Stimulated activated naive CD8-positive, alpha-beta T cell treated with anti-CD3 and anti-CD28 coated beads, Interleukin-15, amount 100 ng/mL, for 72 hours (primary cell): ENCODE measurements at places on chromosomes 16 and 17.

GRCh38 chr17:67074781-67075180 is 30.4 kb downstream of the CACNG1 start:
- DNase-seq: no peak

GRCh38 chr17:35723735-35724134 is 7.7 kb upstream of the RASL10B start:
- no peak for DNase-seq

GRCh38 chr17:22266231-22266630 is 573.9 kb downstream of the KCNJ18 start:
- no peak for DNase-seq

DNA sequence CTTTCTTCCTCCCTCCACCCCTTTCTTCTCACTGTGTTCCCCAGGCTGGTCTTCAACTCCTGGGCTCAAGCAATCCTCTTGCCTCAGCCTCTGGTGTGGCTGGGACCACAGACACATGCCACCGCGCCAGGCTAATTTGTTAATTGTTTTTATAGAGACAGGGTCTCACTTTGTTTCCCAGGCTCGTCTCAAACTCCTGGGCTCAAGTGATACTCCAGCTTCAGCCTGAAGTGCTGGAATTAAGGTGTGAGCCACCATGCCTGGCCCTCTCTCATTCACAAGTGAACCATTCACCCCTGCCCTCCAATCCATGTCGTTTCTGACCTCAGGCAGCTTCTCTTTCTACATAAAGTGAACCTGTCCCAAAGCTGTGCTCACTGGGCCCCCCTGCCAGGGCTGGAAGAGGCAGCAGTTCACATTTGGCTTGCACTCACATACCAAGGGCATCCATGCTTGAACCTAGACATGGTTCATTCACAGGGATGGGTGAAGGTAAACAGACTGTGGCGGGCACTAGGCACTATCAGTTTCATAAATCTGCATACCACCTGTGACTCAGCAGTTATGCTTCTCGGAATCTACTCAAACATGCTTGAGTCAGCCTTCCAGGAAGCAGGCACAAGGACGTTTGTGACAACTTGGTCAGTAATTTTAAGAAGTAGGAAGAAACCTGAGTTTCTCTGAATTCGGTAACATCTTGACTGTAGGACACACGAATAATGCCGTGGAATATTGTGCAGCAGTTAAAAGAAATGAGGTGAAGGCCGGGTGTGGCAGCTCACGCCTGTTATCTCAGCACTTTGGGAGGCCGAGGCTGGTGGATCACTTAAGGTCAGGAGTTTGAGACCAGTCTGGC is 6.0 kb upstream of the RNF213 start:
- peak; percentile 76 for DNase-seq

GRCh38 chr17:38752308-38753070 is at the start of gene PSMB3:
PSMB3 (plus strand) TSS chr17:38752741; CDS start chr17:38752827, 86 bp downstream.
- DNase-seq: peak; percentile 97

DNA sequence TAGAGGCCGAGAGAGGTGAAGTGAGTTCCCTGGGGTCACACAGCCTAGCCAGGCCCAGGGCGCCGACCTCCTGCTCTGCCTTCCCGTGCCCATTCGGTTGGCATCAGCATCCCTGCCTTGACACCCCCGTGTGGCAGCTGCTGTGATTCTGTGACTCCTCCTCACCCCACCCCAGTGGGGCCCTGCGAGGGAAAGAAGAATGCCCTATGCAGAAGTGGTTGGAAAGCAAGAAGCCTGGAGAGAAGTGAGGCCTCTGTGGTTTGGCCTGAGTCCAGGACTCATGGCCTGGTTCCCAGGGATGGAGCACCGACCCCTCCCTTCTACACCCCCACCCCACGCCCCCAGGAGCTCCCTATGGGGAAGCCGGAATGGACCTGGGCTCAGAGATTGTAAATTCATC is 296.2 kb downstream of the SEC14L1 start:
- peak; percentile 32 for DNase-seq

DNA sequence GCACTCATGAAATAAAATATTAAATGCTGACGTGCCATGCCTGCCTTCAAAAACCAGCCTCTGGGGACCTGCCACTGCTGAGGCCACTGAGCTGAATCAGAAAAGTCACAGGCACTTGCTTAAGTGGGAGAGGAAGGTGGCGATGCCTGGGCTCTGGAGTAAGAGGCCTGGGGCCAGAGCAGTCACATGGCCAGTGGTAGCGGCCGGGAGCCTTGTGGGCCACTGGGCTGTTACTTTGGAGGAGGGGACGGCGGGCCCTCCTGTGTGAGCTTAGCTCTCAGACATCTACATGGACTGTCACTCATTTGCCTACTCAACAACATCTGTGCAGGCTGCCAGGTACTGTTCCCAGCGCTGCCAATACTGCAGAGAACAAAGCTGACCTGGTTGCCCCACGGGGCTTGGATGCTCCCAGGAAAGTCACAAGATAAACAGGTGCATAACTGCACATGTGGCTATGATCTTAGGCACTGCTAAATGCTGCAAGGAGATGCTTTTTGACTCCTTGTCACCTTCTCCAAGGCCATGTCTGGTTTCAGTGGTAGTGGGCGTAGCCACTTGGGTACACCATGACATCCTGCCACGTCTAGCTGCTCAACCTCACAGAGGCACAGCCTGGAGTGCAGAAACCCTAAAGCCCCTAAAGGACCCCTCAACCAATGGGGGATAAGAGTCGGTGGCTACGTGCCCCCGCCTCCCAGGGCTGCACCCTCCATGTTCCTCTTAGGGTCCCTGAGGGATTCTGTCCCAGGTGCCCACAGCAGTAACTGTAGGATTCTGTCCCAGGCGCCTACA is 11.6 kb downstream of the COTL1 start:
- peak; percentile 56 for DNase-seq

DNA sequence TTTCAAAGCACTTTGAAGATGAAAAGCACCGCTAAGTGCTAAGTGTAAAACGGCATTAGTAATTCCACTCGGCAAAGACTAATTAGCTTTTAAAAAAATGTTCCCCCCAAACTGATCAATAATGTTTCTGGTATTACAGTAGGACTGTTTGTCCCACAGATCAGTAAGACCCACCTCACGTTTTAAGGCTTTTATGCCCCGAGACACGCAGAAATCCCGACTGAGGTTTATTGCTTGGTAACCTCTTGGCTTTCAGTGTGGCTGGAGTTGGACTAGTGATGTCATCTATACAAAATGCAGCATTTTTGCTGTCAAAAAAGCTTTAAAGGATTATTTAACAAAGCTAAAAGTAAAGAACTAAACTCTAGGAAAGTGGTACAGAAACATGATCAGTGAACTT is 414.6 kb upstream of the PSMD7 start:
- DNase-seq: no peak

DNA sequence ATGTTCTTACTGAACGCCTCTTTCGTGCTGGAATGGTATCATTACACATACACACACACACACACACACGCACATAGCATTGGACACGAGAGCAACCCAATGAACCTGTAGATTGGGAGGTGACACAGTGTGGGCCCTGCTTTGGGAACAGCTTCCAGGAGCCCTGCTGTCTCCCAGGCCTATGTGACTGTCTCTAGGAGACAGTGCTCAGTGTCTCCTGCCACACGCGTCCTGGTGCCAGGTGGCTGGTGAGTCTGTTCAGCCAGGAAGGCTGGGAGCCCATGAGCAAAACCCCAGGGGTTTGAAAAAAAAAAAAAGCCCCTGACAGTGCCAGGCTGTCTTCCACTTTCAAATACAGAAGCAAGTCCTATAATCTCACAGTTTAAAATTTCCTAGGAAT is 2.4 kb upstream of the SPOP start:
- no peak for DNase-seq

DNA sequence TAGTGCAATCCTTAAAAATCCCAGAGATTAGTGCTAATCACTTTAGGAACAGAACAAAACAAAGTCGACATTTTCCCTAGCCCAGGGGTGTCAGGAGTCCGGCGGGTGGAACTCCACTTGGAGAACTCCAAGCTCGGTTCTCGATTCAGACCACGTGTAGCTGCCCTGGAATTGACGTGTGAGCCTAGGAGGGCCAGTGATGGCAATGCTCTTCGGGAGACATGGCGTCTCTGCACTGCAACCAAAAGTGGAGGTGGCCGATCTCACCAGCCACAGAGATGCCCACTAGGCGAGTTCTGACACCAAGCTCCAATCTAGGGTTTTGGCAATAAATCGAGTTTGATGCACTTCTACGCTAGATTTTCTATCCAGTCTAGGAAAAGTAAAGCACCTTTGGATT is 17.6 kb downstream of the MAP1LC3B start:
- DNase-seq: no peak

- DNase-seq: no peak
Observed at GRCh38 chr17:53149316-53149715, 673.4 kb upstream of the KIF2B start.

GRCh38 chr17:4931963-4932362 is at the start of gene GP1BA:
GP1BA (plus strand) TSS chr17:4932277; CDS start chr17:4932605, 328 bp downstream.
- DNase-seq: no peak

- DNase-seq: no peak
Observed at GRCh38 chr17:2634361-2634960, 41.0 kb downstream of the PAFAH1B1 start.

DNA sequence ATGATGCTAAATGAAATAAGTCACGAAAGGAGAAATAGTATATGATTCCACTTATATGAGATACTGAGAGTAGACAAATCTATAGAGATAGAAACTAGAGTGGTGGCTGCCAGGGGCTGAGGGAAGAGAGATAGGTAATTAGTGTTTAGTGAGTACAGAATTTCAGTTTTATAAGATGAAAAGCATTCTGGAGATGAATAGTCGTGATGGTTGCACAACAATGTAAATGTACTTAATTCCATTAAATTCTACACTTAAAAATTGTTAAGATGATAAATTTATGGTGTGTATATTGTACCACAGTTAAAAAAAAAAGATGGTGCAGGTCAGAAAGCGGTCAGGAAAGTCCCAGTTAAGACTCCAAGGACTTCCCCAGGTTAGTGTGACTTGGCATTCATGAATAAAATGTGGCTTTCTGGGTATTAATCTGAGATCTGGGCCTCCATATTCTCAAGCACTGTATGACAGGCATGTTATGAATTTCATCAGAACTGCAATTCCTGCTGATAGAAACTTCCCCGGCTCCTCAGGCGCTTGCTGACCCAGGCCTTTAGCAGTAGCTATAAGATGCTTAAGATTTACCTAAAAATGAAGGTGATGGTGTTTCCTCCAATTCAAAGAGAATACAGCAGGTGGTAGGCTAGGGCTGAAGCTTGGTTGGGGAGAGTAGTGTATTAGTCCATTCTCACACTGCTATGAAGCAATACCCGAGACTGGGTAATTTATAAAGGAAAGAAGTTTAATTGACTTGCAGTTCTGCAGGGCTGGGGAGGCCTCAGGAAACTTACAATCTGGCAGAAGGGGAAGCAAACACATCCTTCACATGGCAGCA is 115.3 kb upstream of the SOX9 start:
- DNase-seq: no peak

DNA sequence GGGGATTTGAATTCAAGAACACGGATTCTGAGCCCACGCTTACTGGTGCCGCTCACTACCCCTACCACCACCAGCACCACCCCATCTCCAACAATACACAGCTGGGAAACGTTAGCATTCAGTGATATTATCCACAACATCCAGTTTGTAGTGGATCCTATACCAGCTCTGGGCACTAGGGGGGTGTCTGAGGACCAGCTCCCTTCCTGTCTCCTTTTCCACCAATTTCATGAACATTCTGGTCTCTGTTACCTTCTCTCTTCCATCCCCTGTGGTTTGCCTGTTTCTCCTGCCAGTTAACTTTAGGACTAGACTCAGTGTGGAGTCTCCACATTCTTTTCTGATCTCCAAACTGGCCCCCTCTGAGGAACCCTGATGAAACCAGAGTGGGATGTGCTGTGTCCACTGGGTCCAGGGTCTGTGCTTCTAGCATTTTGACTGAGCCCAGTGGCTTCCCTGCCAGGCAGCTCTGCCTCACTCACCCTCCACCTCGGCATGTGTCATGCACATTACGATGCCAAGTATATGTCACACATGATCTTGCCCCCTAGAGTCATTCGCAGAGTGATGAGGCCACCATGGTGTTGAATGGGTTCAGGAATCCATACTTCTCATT is 187.0 kb upstream of the CDH13 start:
- DNase-seq: no peak

- peak; percentile 13 for DNase-seq
Observed at GRCh38 chr17:2170023-2170422, 115.1 kb downstream of the HIC1 start.

DNA sequence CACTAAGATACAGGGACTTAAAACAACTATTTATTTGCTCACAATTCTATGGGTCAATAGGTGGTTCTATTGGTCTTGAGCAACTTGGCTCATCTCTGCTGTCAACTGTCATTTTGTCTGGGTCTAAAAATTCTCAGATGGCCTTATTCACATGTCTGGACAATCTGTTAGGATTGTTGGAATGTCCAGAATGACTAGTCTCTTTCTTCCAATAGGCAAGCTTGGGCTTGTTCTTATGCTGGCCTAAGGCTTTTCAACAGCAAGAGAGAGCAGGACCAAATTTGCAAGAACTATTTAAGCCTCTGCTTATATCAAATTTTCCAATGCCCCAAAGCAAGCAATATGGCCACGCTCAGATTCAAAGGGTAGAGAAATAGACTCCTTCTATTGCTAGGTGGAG is 240.9 kb downstream of the KIF2B start:
- DNase-seq: no peak

GRCh38 chr17:73759734-73760438 is 115.6 kb upstream of the SDK2 start:
- DNase-seq: no peak

DNA sequence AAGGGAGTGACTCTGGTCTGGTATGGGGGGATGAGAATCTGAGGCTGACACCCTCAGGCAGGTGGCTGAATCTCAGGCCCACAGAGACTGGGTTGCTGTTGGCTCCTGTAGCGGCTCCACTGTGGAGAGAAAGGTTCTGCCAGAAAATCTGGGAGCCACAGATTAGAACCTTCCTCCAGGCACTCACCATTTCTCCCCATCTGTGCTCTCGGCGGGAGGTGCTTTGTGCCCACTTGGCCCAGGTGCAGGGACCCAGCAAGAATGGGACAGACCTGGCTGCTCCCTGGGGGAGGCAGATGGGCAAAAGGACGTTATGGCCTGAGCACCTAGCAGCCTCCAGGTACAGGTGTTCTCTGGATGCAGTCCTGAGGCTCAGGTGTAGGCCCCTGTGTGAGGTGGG is 20.1 kb downstream of the RAB11FIP3 start:
- DNase-seq: no peak

DNA sequence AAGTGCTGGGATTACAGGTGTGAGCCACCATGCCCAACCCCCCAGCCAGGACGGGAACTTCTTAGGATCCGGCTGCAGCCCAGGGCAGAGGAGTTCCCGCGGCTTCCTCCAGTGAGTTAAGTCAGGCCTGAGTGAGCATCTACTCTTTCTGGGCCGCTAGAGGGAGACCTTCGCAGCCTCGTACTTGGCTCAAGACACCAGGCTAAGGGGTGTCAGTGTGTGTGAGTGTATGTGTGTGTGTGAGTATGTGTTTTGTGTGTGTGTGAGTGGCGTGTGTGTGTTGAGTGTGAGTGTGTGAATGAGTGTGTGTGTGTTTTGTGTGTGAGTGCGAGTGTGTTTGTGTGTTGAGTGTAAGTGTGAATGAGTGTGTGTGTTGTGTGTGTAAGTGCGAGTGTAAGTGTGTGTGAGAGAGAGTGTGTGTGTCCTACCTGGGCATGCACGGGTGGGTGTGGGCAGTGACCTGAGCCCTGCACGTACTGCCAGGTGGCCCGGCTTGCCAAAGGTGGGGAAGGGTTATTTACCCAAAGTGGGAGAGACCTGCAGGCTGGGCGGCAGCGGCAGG is 58.5 kb downstream of the TMEM235 start:
- peak; percentile 67 for DNase-seq

- DNase-seq: no peak
Observed at GRCh38 chr16:11498683-11499082, 88.0 kb downstream of the LITAF start.
